ENCODE measurements at places on chromosomes 5 and 9.

GRCh38 chr9:95791286-95791685 lies 84.2 kb upstream of the ERCC6L2 start:
- no peak for DNase-seq

- no peak for DNase-seq
Observed at GRCh38 chr5:15446552-15446951, 53.4 kb upstream of the FBXL7 start.

- no peak for DNase-seq
Observed at GRCh38 chr5:153907170-153907775, 131.4 kb downstream of the FAM114A2 start.

DNA sequence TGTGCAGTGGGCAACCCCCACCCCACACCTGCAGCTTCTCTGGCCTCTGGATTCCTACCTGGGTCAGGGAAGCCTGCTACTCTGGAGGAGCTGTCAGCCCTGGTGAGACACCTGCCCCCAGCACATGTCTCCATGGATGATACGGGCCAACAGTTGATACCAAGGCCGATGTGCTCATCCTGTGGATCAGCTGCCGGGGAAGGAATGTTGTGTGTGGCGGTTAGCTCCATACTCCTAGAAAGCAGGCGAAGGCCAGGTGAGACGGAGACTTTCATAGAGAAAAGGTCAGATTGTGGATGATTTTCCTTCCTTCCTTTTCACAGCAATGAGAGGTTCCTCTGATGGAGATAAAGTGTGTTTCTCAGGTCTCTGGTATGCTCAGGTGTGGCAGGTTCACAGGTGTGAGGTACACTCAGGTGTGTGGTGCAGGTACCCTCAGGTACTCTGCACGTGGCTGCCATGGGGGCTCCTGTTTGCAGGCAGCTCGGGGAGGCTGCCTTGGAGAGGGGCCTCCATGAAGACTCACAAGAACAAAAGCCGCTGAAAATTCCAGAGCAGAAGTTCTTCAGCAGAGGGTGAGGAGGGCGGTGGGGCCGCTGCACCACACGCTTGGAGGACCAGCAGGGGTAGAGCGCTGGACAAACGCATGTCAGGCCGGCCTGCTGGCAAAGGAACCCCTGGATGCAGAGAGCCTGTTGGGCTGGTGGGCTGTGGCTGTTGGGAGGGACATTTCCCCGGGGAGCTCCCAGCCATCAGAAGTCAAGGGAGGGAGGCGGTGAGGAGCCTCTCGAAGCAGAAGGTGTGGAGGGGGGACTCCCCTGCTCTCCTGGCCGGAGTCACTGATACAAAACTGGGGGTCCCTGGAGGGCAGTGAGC lies 5.1 kb upstream of the AHRR start:
- DNase-seq, result no peak

All from coronary artery (tissue), 2 donors.